Inflammatory macrophage (primary cell): ENCODE measurements at places on chromosomes 4 and X.

DNA sequence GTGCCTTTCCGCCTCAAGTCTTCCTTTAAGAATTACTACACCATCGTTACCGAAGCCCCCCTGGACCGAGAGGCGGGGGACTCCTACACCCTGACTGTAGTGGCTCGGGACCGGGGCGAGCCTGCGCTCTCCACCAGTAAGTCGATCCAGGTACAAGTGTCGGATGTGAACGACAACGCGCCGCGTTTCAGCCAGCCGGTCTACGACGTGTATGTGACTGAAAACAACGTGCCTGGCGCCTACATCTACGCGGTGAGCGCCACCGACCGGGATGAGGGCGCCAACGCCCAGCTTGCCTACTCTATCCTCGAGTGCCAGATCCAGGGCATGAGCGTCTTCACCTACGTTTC lies 2.2 kb downstream of the PCDH10 start:
- DNase-seq: no peak

DNA sequence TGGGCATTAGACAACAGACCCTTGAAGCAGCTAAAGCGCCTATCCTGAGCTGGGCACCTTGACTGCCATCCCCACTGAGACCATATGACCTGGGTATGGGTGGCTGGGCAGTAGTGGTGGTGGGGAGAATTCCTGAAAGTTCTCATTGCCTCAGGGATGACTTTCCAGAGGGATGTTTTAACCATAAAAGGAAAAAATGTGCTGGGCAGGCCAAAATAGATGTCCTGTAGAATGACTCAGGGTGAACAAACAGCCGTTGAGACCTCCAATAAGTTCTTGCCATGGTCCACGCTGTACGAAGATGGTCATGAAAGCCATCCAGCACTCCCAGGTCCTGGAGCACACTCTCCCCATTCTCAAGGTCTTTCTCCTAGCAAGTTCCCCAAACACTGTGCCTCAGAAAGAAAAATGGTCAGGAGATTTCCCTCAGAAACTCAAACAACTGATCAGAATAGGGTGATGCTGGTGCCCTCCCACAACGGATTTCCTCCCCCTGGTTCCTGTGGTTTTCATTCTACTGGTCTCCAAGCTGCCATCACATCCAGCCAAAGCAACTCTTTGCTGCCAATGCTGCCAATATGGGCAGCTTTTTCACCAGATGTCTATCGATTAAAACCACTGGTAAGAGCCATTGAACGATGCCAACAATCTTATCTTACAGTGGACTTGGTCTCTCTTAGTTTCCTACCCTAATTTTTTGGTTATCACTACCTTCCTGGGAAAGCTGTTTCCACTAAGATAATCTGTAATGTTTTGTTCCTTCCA lies 11.2 kb downstream of the CDKN2AIP start:
- peak; percentile 33 for DNase-seq

DNA sequence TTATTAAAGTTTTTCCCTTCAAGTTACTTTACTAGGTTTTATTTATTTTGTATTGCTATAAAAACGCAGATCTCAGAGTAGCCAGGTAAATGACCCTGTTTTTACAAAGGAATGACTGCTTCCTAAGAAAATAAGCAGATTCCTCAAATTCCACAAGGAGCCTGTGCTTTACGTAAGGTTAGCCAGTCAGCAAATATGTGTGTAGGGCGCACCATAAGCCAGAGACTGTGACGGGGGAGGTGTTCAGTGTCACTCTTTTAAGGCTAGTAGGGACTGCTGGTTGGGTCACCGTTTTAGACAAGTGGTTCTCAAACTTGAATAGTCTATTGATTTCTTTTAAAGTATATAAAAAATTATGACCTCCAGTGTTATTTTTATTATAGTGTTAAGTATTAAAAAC lies 119.9 kb downstream of the ANK2 start:
- DNase-seq: no peak

- no peak for DNase-seq
Observed at GRCh38 chrX:57367649-57368048, 81.1 kb downstream of the FAAH2 start.

- DNase-seq: no peak
Observed at GRCh38 chr4:22859318-22859717, 166.6 kb downstream of the GBA3 start.

GRCh38 chr4:4890574-4891255 lies 31.2 kb downstream of the MSX1 start:
- DNase-seq: no peak

DNA sequence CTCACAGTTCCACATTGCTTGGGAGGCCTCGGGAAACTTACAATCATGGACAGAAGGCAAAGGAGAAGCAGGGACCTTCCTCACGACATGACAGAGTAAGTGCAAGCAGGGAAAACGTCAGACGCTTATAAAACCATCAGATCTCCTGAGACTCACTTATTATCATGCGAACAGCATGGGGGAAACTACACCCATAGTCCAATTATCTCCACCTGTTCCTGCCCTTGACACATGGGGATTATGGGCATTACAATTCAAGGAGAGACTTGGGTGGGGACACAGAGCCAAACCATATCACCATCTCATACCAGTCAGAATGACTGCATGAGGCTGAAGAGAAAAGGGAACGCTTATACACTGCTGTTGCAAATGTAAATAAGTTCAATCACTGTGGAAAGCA lies 1066.9 kb upstream of the PCDH7 start:
- DNase-seq: no peak

GRCh38 chr4:157014621-157015591 lies 43.3 kb upstream of the PDGFC start:
- DNase-seq: no peak

DNA sequence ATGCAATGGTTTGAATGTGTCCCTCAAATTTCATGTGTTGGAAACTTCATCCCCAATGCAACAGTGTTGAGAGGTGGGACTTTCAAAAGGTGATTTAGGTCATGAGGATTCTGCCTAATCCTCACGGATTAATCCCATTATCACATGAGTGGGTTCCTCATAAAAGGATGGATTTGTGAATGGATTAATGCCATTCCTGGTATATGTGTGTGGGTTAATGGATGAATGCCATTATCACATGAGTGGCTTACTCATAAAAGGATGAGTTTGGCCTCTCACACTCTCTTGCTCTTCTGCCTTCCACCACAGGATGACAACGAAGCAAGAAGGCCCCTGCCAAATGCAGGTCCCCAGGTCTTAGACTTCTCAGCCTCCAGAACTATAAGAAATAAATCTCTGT lies 30.5 kb upstream of the NEUROG2 start:
- no peak for DNase-seq

- peak; percentile 36 for DNase-seq
Observed at GRCh38 chrX:134764202-134764785, 106.0 kb upstream of the PLAC1 start.

GRCh38 chr4:84606645-84607044 lies 23.7 kb downstream of the CDS1 start:
- DNase-seq: no peak

DNA sequence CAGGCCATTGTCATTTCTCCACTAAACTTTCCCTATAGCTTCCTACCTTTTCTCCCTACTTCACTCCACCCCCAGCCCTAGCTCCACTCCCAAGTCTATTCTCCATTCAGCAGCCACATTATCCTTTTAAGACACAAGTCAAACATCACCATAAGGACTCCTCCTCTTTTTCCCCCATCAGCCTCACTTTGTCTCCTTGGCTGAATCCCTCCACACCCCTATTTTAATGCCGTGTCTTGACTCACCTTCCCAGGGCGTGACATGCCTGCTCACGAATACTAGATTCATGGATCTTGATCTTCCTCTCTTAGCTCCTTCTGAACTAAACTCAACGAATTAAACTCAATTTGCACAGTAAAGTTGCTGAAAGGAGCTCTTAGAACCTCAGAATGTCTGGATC lies 281.9 kb downstream of the PTTG2 start:
- no peak for DNase-seq

DNA sequence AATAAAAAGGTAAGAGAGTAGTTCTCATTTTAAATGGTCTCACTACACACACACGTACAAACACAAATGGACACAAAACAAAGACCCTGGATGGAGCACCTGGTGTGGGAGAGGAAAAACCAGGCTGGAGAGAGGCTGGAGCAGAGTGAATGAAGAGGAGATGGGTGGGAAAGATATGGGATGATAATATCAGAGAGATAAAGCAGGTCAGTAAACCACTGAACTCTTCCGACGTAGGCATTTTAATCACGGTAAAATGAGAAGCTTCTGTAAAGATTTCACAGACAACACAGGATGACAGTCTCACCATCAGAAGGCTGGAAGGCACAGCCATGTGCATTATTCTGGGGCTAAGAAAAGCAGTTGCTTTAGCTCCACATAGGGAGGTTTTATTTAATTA lies 532.8 kb downstream of the KCNIP4 start:
- DNase-seq: no peak

- DNase-seq: no peak
Observed at GRCh38 chrX:39195156-39195555, 393.9 kb downstream of the MID1IP1 start.

GRCh38 chr4:123661080-123661737 lies 264.6 kb downstream of the SPRY1 start:
- DNase-seq: peak; percentile 27

GRCh38 chr4:85399270-85399669 lies 75.7 kb upstream of the ARHGAP24 start:
- no peak for DNase-seq

- DNase-seq: peak; percentile 47
Observed at GRCh38 chrX:119488749-119489148, 20.5 kb downstream of the SLC25A5 start.

GRCh38 chr4:174591243-174592021 lies 69.1 kb upstream of the HPGD start:
- DNase-seq: peak; percentile 76

GRCh38 chr4:8306511-8307021 lies 37.0 kb downstream of the HTRA3 start:
- DNase-seq: peak; percentile 20

GRCh38 chr4:1171311-1172227 lies 814 bp downstream of the SPON2 start:
- DNase-seq: no peak

GRCh38 chr4:104571341-104571740 lies 76.6 kb upstream of the CXXC4 start:
- no peak for DNase-seq

- no peak for DNase-seq
Observed at GRCh38 chr4:121034017-121034416, 38.3 kb downstream of the NDNF start.

DNA sequence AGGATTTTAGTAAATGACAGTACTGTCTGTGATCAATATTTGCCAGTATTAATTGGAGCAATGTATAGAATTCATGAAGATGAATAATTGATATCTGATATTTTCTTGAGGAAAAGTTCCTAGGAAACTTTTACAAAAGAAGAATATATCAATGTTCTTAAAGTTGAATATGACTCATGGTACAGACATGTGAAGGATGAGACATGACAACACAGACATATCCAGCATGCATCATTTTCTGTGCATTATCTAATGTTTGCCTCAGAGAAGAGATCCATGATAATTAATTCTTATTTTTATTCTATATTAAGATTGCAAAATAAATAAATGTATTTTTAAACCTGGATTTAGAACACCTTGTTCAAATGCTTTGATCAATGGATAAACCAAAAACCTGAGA lies 452.9 kb upstream of the EPHA5 start:
- no peak for DNase-seq

GRCh38 chrX:13752646-13753045 lies 18.1 kb downstream of the OFD1 start:
- peak; percentile 55 for DNase-seq
